Hematopoietic multipotent progenitor cell treated with erythropoietin and hydrocortisone succinate and interleukin-3 and kit ligand, for 17 days (in vitro differentiated cells): ENCODE measurements at places on chromosomes 1 and 21.
A peak's percentile ranks its signal among the peaks of the same experiment; 100 is the strongest.

DNA sequence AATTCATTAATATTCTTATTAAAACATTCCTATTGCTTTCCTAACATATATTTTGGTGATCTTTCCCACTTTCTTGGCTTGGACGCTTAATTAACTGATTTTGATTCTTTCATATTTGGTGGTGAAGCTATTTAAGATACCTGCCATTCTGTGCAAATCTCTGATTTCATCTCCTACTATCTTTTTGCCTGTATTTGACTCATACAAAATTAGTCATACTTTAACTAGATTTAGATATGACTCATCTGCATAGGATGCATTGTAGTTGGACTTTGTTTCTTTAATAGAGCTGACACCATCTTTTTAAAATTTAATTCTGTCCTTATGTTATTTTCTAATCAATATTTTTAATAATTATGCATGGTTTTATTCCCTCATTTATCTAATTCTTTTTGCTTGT lies 93.8 kb upstream of the PLPPR4 start:
- no peak for DNase-seq

DNA sequence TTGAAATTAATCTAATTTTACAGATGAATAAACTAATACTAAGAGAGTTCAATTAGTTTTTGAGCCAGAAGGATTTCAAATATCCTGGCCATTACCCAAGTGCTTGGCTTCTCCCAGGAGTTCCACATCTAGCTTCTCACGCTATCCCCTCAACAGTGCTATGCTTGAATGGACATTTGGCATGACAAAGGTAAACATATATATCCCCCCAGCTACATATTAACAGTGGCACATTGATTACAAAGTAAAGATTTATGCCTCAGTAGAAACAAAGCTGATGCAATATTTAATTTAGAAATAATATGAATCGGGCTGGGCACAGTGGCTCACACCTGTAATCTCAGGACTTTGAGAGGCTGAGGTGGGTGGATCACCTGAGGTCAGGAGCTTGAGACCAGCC lies 434.6 kb upstream of the PRMT6 start:
- DNase-seq, result no peak

GRCh38 chr21:43892984-43893535 lies 28.0 kb downstream of the AGPAT3 start:
- no peak for DNase-seq

GRCh38 chr21:29638761-29639327 lies 301.0 kb downstream of the GRIK1 start:
- no peak for DNase-seq

DNA sequence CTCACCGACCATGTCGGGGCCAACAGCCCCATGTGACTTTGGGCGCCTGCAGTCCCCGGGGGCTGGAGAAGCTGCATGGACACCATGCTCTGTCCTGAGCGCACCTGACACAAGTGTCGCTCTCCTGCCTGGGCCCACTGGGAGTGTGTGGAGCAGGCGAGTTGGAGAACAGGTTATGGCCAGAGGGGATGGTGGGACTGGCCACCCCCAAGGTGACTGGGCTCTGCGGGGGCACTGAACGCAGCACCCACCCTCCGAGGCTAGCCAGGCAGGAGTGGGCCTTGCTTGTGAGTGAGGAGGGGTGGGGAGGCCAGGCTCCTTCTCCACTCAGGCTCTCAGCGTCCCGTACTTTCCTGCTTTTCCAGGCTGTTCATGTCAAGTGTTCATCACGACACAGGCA lies 35.6 kb downstream of the SNAP47 start:
- no peak for DNase-seq

- DNase-seq, result peak; percentile 49
Observed at GRCh38 chr1:206023695-206024094, at the start of gene CTSE. Gene CTSE, minus strand, starts transcription at chr1:206023895. Its CDS starts 104 bp downstream, at chr1:206023791.

GRCh38 chr1:203349773-203350524 lies 973 bp downstream of the FMOD start:
- DNase-seq, result no peak

DNA sequence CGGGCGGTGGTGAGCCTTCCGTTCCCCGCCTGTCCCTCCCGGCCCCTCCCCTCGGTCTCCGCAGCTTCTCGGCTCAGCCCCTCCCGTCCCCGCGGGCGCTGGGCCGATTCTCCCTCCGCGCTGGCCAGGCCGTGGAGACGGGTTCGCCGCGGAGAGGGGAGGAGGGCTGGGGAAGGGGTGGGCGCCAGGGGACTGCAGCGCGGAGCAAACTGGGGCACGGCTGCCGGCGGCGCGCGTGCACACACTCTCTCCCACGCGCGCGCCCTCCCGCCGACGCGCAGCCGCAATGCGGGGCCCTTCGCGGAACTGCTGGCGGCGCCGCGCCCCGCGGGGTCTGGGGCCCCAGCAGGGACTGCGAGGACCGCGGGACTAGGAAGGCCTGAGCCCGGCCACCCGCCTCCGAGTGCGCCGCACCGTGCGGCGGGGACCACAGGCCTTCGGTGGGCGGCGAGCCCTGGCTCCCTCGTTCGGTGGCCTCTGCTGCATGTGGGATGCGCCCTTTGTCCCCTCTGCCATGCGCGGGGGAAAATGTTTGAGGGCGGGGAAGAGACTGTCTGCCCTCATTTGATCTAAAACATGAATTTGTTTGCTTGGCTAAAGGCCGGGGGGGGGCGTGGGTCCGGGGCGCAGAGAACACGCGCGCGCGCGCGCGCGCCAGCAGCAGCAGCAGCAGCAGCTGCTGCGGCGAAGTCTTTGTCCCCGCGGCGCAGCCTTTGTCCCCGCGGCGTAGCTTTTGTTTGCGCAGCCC lies 90.7 kb upstream of the VAMP3 start:
- no peak for DNase-seq

DNA sequence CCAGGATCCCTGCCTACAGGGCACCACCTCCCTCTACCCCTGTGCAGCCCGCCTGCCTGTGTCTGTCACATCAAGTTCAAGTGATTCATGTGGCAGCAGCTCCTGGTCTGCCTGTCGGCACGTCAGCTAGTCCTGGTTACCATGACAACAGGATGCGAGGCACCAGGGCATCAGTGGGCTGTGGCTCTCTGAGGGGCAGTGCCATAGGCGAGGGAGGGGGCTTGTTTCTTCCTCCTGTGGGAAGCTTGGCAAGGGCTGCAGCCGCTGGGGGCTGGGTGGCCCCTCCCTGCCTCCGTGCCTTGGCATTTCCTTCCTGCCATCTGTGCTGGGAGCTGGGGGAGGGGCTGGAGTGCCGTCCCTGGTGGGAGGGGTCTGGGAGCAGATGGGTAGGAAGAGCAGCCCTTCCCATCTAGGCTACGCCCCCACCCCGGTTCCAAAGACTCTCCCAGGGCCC lies 43.1 kb downstream of the FOXO6 start:
- DNase-seq, result no peak

DNA sequence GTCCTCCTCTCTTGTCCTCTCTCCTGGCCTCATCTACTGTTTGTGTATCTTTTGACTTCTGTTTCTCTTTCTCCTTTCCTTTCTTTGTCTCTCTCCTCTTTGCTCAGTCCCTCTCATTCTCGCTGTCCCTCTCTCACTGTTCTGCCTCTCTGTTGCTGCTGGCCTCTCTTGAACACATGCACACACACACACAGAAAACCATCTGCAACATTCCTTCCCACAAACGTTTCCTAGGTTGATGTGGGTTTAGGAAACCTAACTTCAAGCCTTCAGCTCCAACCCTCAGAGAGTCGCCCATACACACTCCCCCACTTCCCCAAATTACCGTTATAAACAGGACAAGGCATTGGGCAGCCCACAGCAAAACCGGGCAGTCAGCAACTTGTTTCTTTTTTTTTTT lies 10.9 kb upstream of the SSBP3 start:
- no peak for DNase-seq

DNA sequence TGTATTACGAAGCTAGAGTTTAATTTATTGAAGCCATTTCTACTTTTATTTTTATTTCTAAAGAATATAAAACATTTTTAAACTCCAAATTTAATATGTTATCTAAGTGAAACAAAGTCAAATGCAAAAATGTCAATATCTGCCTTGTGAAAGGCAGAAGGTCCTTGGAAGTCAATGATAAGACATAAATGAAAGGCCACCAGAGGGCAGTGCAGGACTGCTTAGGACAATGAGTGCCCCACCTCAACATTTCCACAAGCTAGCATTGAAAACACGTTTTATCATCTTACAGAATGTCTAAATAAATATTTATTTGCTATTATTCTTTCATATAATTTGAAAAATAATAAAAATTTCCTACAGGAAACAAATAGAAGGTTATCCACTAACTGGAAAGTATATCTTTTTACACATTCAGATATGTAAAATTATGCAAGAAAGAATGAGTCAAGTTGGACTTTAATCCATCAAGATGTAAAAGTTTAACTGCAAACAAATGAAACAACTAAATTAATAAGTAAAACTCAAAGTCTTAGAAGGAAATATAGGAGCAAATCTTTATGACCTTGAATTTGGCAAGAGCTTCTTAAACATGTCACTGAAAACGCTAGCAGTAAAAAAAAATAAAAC lies 140.1 kb upstream of the FMN2 start:
- DNase-seq, result peak; percentile 59
